MV-4-11 (cell line): ENCODE measurements at places on chromosomes 5 and 9.

GRCh38 chr5:138784590-138784989 lies 31.4 kb downstream of the CTNNA1 start:
- DNase-seq = no peak

- DNase-seq = no peak
Measured at GRCh38 chr9:121299467-121300282, 31.7 kb downstream of the GSN start.

DNA sequence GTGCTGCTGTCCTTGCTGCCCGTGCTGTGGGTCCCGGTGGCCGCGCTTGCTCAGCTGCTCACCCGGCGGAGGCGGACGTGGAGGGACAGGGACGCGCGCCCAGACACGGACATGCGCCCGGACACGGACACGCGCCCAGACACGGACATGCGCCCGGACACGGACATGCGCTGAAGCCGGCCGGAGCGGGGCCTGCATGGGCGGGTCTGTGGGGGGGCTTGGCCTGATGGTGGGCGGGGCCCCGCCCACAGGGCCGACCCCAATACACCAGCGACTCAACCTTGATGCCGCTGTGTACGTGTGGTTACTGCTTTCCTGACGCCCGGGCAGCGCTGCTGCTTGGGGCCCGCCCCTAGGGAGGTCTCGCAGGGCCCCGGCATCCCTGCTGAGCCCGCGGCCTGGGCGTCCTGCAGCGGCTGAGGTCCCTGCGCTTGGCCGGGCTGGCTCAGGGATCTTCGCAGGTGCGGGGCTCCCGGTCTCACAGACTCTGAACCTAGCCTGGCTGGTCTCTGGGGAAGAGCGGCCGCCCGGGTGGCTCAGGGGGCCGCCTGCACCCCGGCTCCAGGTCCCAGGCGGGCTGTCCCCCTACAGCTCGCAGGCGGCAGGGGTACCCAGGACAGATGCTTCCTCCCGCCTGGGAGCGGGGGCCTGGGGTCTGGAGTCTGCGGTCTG lies 20.9 kb downstream of the SLC6A18 start:
- no peak for DNase-seq

- no peak for DNase-seq
Measured at GRCh38 chr5:110439296-110439695, 287.2 kb downstream of the TMEM232 start.

DNA sequence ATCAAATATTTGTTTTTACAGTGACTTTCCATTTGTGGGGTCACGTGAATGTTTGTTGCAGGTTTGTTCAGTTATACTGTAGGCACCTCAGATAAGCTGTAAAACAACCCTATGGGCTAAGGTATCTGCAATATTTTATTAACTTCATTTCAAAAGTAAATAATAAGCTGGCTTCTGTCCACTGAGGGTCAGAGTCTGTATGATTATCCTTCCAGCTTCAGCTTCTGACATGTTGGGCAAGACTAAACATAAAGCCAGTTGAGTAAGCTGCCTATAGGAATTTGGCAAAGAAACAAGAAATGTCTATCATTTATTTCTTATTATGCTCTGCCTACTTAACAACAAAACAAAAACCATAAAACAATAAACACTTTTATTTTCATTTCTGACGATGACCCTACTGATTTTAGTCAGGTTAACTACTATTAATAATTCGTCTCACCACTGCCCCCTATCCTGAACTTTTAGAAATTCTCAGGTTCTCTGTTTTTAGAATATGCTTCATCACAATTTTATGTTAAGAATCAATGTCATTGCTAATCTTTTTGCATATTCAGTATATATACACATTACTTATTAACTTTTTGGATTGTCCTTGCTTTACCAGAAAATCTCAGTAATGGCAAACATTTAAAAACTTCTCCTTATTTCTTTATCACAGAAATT lies 413.6 kb upstream of the ADAMTSL1 start:
- DNase-seq = no peak

GRCh38 chr9:69945671-69946141 lies 97.9 kb upstream of the MAMDC2 start:
- peak; percentile 90 for DNase-seq

DNA sequence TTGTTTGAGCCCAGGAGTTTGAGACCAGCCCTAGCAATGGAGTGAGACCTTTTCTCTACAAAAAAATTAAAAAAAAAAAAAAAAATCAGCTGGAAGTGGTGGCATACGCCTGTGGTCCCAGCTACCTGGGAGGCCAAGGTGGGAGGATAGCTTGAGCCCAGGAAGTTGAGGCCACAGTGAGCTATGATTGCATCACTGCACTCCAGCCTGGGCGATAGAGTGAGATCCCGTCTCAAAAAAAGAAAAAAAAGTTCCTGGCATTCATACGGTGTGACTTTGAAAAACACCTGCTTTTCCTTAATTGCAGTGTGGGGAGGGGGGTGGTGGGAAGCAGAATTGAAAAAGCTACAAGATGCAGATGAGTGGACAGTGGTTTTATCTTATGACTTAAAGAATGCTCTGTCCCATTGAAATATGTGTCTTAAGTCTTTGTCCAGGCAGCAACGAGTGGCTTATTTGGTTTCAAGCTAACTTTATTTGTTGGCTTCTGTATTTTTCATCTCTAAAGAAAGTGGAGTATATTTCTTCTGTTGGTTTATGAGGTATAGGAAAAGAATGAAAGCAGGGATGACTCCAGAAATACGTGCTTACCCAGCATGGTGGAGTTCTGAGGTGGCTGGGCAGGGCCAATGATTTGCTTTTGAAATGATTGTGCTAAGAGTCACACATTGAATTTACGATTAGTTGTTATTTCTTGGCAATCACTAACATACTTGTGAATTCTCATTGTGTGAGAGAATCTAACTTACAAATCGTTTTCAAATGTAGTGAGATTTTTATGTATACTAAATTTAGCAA lies 27.8 kb downstream of the ROPN1L start:
- DNase-seq = no peak

GRCh38 chr5:83925955-83926337 lies 205.3 kb upstream of the HAPLN1 start:
- DNase-seq = no peak

DNA sequence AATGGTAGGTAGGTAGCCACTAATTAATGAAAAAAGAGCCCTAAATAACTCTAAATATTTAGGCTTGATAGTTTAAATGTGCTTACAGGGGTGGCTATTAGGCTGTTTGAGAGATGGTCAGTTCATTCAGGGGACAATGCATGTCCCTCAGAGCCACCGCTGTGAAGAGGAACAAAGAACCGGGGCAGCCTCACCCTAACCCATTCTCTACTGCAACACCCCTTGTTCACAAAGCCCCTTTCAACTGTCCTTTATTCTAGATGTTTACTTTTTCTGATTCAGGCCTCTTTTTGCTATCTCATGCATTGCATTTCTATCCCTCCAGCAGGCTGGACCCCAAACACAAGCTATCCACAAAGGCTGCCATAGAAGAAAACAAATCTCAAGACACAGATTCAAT lies 906.7 kb downstream of the NR2F1-AS1 start:
- no peak for DNase-seq

DNA sequence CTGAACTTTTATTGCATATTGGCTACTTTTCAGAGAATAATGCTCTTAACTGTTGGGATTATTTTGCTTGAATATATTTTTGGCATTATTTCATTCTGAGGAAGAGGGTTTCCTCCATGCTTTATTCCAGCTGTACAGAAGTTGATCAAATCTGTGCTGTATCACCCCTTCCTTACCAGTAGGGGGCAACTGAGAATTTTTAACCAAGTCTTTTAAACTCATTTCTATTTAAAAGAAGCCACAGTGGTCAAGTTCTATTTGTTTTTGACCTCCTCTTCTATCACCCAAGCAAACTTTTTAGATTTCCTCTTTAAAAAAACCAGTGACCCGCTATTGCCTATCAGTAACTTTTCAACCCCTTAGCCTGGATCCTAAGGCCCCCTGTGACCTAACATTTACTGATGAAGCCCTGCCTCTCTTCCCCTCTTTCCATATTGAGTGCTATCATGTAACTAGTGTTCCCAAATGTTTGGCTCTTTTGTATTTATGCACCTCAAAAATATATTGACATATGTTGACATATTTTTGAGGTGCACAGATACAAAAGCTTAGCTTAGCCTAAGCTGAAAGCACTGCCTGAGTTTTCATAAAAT lies 80.6 kb downstream of the FBXO4 start:
- DNase-seq = peak; percentile 9

DNA sequence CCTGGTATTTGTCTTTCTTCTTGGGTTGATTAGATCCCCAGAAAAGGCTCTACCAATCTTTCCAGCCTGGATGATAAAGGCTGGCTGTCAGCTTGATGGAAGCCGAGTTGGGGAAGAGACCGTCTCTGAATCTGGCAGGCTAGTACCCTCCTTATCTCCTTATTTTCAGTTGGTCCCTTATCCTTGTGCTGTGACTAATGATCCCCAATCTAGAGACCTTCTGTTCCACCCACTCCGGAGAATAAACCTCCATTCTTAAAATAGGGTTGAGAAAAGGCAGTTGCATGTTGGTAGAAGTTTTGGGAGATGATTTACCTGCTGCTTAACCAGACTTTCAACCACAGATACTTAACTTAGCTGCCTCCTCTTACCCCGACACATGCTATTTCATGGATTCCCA lies 52.3 kb downstream of the PRKACG start:
- no peak for DNase-seq

GRCh38 chr5:98942847-98943246 lies 14.0 kb upstream of the CHD1 start:
- peak; percentile 70 for DNase-seq

- no peak for DNase-seq
Measured at GRCh38 chr5:155912291-155912690, 414.7 kb upstream of the SGCD start.

GRCh38 chr5:176406436-176407052 lies 9.8 kb downstream of the CLTB start:
- no peak for DNase-seq

GRCh38 chr5:177442066-177442826 lies 4.4 kb upstream of the PRR7 start:
- no peak for DNase-seq

- peak; percentile 76 for DNase-seq
Measured at GRCh38 chr9:96420468-96421219, 2.5 kb upstream of the ZNF367 start.

DNA sequence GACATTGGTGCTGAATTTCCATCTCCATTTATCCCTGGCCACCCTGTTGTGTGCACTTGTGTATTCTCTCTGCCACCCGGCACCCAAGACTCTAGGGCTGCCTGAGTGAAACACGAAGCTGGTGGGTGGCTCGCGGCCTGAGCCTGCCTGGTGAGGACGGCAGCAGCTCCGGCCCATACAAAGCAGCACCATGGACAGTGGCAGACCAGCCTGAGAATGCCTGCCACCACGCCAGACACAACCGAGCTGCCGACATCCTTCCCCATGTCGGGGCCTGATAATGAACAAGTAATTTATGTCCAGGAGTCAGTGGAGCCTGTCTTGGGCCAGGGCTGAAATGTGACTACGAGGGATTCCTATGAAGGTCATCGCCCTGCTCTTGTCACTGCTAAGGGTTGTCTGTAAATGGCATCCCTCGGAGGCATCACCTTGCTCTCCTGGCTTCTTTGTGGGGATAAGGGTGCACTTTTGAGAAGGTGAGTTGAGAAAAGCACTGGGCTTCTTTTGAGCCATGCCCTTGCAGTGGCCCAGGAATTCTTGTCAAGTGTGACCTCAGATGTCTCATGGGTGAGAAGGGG lies 175.7 kb downstream of the MELK start:
- DNase-seq = peak; percentile 14

DNA sequence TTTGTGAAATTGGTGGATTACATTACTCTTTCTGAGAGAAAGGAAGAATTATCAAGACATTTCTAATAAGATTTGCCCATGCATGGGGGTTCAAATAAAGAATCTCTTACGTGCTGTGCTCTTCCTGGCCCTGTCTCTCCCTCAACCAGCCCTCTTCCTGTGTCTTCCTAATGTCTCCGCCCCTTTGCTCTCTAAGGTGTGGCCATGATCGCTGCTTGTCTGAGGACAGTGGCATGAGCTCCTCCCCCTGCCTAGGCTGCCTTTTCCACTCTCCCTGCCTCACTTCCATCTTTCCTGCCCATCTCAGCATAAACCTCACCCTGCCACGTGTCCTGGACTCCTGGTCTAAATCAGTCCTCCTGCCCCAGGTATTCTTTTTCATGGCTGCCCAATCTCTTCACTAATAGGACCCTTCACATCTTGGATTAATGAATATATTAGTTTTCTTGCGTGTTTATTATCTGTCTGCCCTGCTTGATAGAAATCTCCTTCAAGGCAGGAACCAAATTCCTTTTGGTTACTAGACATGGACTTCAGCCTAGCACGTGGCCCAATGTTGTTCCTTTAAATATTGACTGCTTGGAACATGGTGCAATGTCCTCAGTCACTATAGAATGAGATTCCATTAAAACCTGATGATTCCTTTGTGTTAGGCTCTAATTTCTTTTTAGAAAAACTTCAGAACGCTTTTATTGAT lies 122.3 kb downstream of the MTRR start:
- no peak for DNase-seq

- DNase-seq = no peak
Measured at GRCh38 chr5:157444224-157444623, 15.8 kb upstream of the NIPAL4 start.

DNA sequence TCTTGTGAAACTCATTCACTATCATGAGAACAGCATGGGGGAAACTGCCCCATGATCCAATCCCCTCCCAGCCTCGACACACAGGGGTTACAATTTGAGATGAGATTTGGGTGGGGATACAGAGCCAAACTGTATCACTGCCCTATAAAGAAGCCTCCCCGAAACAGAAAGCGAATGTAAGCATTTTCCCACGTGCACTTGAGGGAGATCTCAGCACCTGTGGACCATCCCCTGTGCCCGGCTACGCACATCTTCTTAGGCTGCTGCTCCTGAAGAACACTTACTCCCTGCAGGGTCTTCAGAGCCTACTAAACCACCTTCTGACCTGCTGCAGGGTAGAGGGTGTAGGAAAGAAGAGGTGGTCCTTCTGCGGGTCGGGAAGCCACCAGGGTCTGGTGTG lies 410.2 kb upstream of the IRX2 start:
- no peak for DNase-seq

DNA sequence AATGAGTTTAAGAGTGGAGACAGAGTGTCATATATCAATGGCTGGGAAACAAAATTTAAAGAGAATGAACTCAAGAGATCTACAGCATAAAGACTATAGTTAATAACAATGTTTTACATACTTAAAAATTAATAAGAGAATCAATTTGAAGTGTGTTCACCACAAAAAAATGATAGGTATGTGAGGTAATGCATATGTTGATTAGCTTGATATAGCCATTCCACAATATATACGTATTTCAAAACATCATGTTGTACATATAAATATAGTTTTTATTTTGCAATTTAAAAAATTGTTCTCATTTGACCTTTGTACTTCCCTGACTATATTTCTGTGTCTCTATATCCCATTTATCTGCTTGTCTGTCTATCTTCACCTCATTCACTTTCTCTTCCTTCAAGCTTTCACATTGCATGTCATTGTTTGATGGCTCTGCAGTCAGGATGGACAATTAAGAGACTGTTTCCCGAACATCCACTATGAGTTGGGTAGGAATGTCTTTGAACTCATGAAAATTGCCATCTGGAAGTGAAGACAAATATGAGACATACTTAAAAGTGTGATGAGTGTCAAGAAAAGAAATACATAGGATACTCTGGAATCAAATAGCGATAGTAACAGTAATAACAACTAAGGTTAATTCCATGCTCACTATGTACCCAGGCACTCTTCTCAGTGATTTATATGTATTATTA lies 359.9 kb upstream of the ACTBL2 start:
- DNase-seq = no peak
